RWPE2 (cell line): ENCODE measurements at places on chromosomes 2 and 18.

DNA sequence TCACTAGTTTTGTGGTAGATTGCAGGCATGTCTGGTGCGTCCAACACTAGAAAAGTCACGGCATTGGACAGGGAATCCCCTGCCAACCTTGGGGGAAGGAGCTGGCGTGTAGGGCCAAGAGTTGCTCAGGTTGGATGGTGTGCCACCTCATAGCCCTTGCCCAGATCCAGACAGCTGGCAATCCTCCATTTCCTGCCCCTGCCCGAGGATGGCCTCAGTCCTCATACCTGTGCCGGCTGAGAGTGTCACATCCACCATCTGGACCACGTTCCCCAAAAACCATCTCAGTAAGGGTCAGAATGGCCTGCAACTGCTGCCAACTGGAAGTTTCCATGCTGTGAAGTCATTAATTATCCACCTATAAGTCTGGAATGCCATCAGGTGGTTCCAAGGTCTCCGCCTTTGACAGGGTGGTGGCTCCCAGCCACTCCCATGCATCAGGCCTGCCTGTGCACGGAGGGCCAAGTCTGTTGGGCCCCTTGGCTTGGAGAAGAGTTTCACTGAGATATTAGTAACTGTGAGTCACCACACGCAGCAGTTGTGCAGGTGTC lies 55.0 kb downstream of the IMPA2 start:
- H3K4me3 ChIP-seq = no peak overlapping the region
- no peak for DNase-seq
- no peaks in the 10 kb centered on the region for H3K4me1 ChIP-seq
- H3K27ac ChIP-seq = no peak overlapping the region
- H3K36me3 ChIP-seq = no peaks in the 10 kb centered on the region
- H3K27me3 ChIP-seq = no peaks in the 10 kb centered on the region

GRCh38 chr2:101473911-101474701 lies 806 bp downstream of the RFX8 start:
- DNase-seq = no peak
- H3K4me3 ChIP-seq = peak overlapping the region; percentile 40
- no peak overlapping the region for H3K27ac ChIP-seq
- H3K4me1 ChIP-seq = peaks cover 6% of the 10 kb centered on the region
- no peaks in the 10 kb centered on the region for H3K27me3 ChIP-seq
- no peaks in the 10 kb centered on the region for H3K36me3 ChIP-seq

GRCh38 chr2:199458009-199458805 lies 468 bp upstream of the SATB2 start:
- H3K27me3 ChIP-seq = no peaks in the 10 kb centered on the region
- H3K27ac ChIP-seq = peak overlapping the region; percentile 85
- peak overlapping the region; percentile 62 for H3K4me3 ChIP-seq
- H3K36me3 ChIP-seq = peaks cover 13% of the 10 kb centered on the region
- DNase-seq = no peak

DNA sequence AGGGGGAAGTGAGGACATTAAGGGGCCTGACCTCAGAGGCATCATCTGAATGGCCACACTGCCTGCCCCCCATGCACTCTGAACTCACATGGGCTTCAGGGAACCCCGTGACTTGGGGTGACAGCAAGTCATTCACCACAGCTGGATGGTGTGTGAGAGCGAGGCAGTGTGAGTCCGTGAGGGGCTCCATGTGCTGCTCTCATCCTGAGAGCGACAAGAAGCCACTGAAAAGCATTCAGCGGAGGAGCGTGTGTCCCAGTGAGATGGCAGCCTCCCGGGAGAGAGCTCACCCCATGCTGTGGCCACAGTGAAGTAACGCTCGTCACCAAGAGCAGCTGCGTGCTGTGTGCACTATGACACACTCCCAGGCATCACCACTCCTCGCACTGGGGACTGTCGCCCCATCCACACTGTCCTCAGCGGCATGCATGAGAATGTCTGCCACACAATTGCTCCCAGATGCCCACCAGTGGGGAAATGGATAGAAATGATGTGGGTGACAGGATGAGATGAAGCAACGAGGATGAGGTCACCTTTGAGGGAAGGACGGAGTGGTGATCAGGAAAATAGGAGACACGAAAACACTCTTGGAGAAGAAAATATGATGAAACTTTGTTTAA lies 213.0 kb upstream of the RAB6C start:
- no peak for DNase-seq
- no peaks in the 10 kb centered on the region for H3K27me3 ChIP-seq

DNA sequence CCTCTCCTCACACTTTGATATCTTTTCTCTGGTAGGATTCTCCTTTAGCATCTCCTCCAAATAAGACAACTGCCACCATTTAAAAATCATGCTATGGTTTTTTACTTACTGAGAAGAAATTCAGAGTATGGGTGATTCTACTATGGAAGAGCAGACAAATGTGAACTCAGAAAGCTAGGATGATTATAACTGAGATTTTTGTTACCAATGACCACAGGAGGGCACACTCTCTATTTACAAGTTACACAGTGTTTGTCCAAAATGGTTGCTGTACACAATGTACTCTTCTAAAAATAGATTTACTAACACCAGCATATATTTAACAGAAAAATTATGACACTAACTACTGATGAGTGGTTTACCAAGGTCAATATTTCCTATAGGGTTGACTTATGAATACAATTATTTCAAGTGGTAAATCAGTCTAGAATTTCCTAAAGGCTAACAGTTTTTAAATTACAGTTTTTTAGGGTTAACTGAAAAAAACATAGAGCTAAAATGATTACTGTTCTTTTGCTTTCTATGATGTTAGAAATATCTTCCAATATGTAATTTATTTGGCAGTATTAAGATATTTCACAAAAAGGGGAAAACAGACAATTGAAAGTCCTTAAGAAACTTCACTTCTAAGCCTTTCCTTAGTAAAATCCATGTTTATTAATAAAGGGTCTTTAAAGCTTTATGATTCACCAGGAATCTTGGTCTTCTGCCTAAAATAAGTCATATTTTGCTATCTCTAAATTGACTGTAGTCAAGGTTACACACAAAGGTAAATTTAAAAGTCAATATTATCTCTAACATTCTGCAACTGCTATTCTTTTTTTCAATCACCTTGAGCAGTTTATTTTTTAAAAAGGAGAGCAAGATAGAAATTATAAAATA lies 57.2 kb downstream of the MAP4K3 start:
- H3K27ac ChIP-seq = peak overlapping the region; percentile 3
- peaks cover 18% of the 10 kb centered on the region for H3K4me1 ChIP-seq
- no peak overlapping the region for H3K4me3 ChIP-seq
- DNase-seq = no peak

- H3K27ac ChIP-seq = no peak overlapping the region
- H3K4me1 ChIP-seq = no peaks in the 10 kb centered on the region
- H3K4me3 ChIP-seq = no peak overlapping the region
- no peaks in the 10 kb centered on the region for H3K27me3 ChIP-seq
- no peaks in the 10 kb centered on the region for H3K36me3 ChIP-seq
Measured at GRCh38 chr2:9152975-9153642, 53.5 kb upstream of the ASAP2 start.

GRCh38 chr2:57597940-57598339 lies 448.7 kb upstream of the VRK2 start:
- no peak for DNase-seq
- no peaks in the 10 kb centered on the region for H3K4me1 ChIP-seq
- H3K4me3 ChIP-seq = no peak overlapping the region

DNA sequence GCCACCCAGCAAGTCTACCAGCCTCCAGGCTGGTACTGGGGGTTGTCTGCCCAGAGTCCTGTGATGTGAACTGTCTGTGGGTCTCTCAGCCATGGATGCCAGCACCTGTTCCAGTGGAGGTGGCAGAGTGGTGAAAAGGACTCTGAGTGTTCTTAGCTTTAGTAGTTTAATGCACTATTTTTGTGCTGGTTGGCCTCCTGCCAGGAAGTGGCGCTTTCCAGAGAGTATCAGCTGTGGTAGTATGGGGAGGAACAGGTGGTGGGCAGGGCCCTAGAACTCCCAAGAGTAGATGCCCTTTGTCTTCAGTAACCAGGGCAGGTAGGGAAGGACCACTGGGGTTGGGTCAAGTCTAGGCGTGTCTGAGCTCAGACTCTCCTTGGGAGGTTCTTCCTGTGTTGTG lies 356.7 kb downstream of the STK39 start:
- H3K4me3 ChIP-seq = no peak overlapping the region
- no peaks in the 10 kb centered on the region for H3K4me1 ChIP-seq
- DNase-seq = no peak
- H3K36me3 ChIP-seq = no peaks in the 10 kb centered on the region
- no peak overlapping the region for H3K27ac ChIP-seq

DNA sequence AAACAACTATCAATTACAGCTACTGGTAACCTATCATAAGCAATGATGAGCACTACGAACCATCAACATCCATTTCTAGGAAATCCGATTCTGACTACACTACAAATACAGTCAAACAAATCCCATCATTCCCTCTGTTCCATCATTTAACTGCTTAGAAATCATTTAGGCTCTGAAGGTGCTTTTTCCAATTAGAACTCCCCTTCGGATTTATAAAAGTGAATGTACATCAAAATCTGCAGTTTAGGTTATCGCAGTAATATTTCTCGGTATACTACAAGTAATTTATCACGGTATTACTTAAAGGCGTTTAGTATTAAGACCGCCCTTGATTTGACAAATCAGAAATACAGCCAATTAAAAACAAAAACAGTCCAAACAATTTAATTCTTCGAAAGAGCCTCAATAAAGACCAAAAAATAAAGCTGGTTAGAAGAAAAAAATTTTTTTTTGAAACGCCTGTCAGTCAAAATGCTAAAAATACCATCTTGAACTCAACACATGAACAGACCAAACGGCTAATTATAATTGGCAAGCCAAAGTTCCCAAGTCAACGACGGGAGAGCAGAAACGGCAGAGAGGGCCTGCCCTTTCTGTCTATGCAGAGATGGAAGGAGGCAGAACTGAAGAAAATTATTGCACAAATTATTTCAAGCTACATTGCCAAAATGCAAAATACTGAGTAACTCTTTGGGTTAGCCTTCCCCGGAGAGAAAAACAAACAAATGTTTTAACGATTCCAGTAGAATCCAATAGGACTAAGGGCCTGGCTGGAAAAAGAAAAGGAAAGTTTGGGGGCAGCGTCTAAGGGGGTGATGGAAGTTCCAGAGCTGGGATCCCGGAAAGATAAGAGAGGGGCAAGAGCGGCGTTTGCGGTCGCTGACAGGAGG lies 1.2 kb downstream of the VPS54 start:
- DNase-seq = no peak
- H3K27me3 ChIP-seq = no peaks in the 10 kb centered on the region
- H3K27ac ChIP-seq = peak overlapping the region; percentile 79
- peak overlapping the region; percentile 83 for H3K4me3 ChIP-seq
- H3K36me3 ChIP-seq = no peaks in the 10 kb centered on the region

DNA sequence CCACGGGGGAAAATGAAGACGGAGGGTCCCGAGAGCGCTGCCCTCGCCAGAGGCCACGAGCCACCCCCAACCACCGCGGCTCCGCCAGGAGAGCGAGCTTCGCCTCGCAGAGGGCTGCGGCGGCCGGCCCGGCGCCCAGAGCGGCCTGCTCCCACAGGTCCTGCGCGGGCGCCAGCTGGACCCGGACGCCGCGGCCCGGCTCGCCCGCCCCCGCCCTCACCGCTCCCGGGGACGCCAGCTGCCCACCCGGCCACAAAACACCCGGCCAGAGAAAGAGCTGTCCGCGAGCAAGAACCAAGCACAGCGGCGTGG lies 709 bp downstream of the PTPN2 start:
- peak overlapping the region; percentile 80 for H3K27ac ChIP-seq
- no peaks in the 10 kb centered on the region for H3K27me3 ChIP-seq
- peaks cover 18% of the 10 kb centered on the region for H3K4me1 ChIP-seq
- peak overlapping the region; percentile 64 for H3K4me3 ChIP-seq

DNA sequence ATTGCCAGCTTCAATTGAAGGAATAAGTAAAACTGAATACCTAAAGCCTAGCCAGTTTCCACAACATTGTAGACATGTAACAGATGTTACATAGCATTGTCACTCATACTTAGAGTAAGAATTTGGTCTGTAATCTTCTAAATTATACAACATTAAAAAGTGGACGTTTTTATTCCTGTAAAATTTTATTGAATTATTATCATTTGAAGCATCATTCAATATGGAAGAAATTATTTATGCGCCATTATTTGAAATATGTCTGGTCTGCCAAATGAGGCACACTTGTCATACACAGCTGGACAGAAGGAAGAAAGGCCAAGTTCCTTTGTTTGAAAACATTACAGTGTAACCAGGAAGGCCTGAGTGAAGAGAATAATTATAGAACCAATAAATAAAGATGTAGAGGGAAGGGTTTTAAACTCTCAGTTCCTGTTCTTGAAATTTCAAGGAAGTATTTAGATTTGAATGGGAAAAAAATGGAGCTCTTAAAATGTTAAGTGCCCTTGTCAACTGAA lies 575.5 kb downstream of the LRRTM4 start:
- no peak for DNase-seq
- no peaks in the 10 kb centered on the region for H3K4me1 ChIP-seq
- H3K27ac ChIP-seq = no peak overlapping the region
- H3K4me3 ChIP-seq = no peak overlapping the region
- peaks cover 2% of the 10 kb centered on the region for H3K27me3 ChIP-seq

- H3K27ac ChIP-seq = no peak overlapping the region
- no peak for DNase-seq
- H3K4me3 ChIP-seq = no peak overlapping the region
- no peaks in the 10 kb centered on the region for H3K4me1 ChIP-seq
- no peaks in the 10 kb centered on the region for H3K36me3 ChIP-seq
- peaks cover 12% of the 10 kb centered on the region for H3K27me3 ChIP-seq
Measured at GRCh38 chr2:230861552-230862255, 3.0 kb upstream of the ITM2C start.

- no peaks in the 10 kb centered on the region for H3K36me3 ChIP-seq
- no peaks in the 10 kb centered on the region for H3K4me1 ChIP-seq
- no peak overlapping the region for H3K27ac ChIP-seq
Measured at GRCh38 chr18:35756506-35757117, 175.1 kb downstream of the GALNT1 start.

DNA sequence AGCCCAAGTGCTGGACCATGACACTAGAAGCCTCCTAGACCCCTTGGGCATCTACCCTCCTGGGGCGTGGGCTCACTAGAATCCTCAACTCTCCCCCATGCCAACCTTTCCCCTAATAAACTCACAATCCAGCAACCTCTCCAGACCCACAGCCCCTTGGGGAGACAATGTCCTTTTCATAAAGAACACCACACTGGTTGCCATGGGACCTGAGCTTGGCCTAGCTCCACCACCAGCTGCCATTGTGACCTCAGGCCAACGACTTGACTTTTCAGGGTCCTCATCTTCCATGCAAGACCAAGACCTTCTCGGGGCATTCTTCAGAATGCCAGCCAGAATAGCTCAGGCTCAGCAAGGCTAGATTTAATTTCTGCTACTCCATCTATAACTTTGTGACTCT lies 128.1 kb upstream of the NPAS2 start:
- no peak for DNase-seq
- no peaks in the 10 kb centered on the region for H3K36me3 ChIP-seq
- H3K4me1 ChIP-seq = no peaks in the 10 kb centered on the region
- no peak overlapping the region for H3K4me3 ChIP-seq
